ENCODE measurements at places on chromosomes 2 and 18. TPM values are rescaled to one million over a fixed set of nuclear protein-coding genes. Genes with fewer than 3 reads are reported as not detected.

GRCh38 chr18:78639006-78639950 is 340.3 kb upstream of the SALL3 start:
- no peak for DNase-seq

- DNase-seq, result no peak
These were observed 137.8 kb downstream of the LAMA3 start for GRCh38 chr18:23826850-23827620.

DNA sequence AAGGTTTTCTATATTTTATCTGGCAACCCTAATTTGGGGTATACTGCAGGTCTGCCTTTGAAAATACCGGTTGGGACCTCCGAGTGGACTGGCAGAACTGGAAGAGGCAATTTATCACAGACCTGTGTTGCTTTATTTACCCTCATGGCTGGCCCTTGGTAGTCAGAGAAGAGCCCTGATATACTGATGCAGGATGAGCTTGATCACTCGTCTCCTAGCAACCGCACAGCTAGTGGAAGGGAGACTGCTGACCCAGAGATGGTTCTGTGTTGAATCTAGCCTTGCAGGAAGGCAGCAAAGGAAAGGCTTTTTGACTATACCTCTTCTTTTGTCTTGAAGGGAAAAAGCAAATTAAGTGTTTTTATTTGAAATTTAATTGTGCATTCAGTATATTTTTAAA is 154.7 kb downstream of the EML6 start:
- no peak for DNase-seq

GRCh38 chr18:76725445-76725844 is 96.9 kb upstream of the ZNF236 start:
- no peak for DNase-seq

DNA sequence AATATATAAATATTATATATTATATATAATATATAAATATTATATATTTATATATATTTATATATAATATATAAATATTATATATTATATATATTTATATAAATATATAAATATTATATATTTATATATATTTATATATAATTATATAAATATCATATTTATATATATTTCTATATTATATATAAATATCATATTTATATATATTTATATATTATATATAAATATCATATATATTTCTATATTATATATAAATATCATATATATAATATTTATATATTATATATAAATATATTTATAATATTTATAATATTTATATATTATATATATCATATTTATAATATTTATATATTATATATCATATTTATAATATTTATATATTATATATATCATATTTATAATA is 321.4 kb downstream of the CDH2 start:
- DNase-seq, result no peak

GRCh38 chr2:177106212-177106611 is 106.4 kb upstream of the HNRNPA3 start:
- no peak for DNase-seq

DNA sequence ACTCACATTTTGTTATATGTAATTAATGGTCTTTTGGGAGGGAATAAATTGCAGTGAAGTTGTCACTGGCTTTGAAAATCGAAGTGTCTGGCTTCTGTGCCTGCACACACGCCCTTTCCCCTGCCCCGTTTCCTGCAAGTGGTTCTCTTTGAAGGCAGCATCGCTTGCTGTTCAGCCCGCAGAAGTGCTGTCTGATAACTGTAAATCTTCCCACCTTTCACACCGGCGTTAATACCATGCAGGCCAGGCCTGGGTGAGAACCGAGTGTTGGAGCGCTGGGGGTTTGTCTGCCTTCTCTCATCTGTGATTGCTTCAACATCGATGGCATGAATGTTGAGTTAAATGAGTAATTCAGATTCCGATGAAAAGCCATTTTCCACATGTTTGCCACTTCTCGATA is 37.9 kb upstream of the RPL31 start:
- no peak for DNase-seq

GRCh38 chr18:74430231-74430630 is 26.9 kb downstream of the DIPK1C start:
- DNase-seq, result no peak

DNA sequence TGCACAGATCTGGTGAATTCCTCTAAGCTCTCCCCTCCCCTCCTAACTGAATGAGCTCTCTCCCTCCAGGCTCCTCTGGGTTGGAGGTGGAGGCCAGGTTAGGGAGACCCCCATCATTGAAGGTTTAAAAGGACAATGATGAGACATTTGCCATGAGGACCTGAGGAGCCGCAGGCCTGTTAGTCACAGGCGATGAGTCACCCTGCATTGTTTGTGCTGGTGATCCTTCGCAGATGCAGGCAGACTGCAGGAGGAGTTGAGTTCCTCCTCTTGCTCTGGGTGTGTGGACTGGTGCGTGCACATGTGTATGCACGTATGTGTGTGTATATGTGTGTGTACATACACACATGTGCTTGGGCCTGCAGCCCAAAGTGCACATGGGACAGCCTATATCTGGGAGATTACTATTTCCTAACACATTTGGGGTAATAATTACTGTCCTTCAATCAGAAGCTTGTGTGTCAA is 42.0 kb downstream of the MCFD2 start:
- DNase-seq, result no peak

- DNase-seq, result no peak
These were observed 130.6 kb downstream of the LNPK start for GRCh38 chr2:175871331-175872004.

The CD302 gene
- 11.8 TPM for polyA plus RNA-seq

The IL37 gene
- polyA plus RNA-seq, result 0.22 TPM

The TMEM37 gene
- 72.9 TPM for polyA plus RNA-seq

The EHBP1 gene
- polyA plus RNA-seq, result 50.8 TPM

The FTCDNL1 gene
- polyA plus RNA-seq, result 1.7 TPM
